HT-29 (cell line): ENCODE measurements at places on chromosomes 12 and 14. TPM values are rescaled to one million over a fixed set of nuclear protein-coding genes. Genes with fewer than 3 reads are reported as not detected.
A peak's percentile ranks its signal among the peaks of the same experiment; 100 is the strongest.

DNA sequence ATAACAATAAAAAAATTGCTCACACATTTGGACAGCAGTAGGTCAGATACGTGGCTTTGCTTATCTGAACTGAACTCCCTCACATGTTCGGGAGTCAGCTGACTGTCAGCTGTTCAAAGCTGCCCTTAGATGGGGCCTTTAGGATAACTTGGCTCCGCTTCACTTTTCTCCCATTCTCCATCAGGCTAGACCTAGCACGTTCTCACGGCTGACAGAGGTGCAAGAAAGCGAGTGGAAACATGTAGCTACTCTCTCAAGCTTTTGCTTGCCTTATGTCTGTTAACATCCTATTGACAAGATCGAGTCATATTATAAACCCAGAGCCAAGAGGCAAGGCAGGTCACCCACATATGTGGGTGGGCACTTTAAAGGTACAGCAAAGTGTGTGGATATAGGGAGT is 112.0 kb upstream of the PDZRN4 start:
- no peak for DNase-seq

DNA sequence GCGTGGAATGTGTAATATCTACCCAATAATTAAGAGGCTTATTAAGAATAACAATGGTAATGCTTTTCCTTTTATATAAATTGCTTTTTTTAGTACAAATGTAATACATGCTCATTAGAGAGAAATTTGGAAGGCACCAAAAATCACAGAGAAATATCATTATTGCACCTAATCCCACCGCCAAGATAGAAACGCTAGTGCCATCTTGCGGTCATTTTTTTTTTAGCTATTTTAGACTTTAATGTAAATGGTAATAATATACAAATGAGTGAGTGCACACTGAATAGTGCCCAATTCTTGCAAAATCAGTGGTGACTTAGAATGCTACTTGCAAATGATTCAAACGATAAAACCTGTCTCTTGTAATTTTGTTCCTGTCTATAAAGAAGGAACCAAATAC is 576.8 kb upstream of the TMEM132C start:
- peak; percentile 18 for DNase-seq

- DNase-seq = peak; percentile 78
Observed at GRCh38 chr14:55752580-55753390, 172.8 kb downstream of the KTN1 start.

DNA sequence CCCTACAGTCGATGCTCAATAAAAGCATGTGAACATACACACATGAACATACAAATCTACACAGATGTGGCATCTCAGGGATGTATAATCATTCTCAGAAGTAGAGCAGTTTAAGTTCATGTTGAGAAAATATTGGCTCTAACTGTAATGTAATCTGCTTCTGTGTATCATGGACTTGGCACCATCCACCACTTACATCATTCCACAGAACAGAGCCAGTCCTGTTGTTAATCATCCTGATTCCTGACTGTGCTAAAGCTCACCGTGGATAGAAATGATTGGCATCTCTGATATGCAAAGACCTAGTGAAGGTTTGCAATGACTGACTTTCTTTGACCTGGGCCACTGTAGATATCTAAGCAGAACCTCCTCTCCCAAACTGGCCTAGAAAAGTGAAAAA is 1141.3 kb downstream of the BCL11B start:
- no peak for DNase-seq

Gene NEMP1
- total RNA-seq = 12.5 and 13.6 TPM in 2 replicates
